Breast epithelium (tissue), 4 donors: ENCODE measurements at places on chromosomes 3 and 15.

DNA sequence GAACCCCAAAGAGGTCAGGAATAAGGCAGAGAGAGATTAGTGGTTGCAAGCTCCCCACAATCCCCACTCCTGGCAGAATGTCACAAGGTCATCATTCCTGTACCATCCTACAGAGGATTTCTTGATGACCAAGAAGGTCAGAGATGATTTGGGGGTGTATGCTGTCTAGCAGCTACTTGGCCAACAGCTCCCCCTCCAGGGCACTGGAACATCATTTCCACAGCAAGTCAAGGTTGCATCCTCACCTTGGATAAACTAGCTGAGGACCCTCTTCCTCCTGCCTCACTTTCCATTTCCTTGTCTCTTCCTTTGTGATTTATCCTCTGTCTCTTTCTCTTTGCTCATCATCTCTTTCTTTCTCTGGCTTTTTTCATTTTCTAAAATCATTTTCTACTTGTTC lies 106.3 kb downstream of the PROS1 start:
- no peaks in the 10 kb centered on the region for H3K36me3 ChIP-seq
- no peaks in the 10 kb centered on the region for H3K4me1 ChIP-seq
- H3K27me3 ChIP-seq: no peaks in the 10 kb centered on the region
- no peak overlapping the region for H3K27ac ChIP-seq
- no peak overlapping the region for H3K4me3 ChIP-seq

DNA sequence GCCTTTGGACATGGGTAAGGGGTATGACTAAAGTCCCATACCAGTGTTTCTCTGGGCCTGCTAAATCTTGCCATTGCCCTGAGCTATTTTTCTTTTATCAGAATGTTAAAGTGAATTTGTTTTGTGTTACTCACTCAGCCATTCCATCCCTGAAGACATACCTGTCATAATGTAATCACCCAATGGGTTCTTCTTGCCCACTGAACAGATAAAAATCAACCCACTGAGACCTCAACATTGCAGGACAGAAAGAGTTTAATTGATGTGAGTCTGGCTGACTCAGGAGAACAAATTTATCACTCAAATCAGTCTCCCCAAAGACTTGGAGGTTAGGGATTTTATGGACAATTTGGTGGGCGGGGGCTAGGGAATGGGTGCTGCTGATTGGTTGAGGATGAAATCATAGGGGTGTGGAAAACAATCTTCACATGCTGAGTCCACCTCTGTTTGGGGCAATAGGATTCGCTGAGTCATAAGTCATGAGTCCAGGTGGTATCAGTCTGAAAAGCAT lies 47.4 kb downstream of the ILDR1 start:
- no peak for DNase-seq
- H3K4me1 ChIP-seq: no peaks in the 10 kb centered on the region
- H3K27me3 ChIP-seq: no peaks in the 10 kb centered on the region
- H3K36me3 ChIP-seq: no peaks in the 10 kb centered on the region
- H3K27ac ChIP-seq: no peak overlapping the region

DNA sequence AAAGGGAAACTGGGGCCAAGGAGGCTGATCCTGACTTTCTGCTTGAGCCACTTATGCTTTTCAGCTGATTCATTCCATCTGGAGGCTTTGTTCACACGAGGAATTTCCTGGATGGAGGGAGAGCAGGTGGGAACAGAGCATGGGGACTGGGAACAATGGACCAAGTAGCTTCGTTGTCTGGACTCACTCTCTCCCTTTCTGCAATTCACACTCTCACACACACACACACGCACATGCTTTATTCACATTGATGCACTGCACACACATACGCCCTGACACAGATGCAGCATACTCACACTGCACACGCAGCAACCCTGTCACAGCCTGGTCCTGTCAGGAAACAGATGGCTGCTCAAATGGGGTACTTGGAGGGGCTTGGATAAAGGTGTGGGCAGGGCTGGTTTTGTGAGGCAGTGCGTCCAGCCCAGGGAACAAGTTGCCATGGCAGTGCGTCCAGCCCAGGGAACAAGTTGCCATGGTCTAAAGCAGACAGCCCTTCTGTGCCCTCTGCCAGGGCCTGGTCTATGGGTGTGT lies 19.8 kb upstream of the CHCHD6 start:
- H3K36me3 ChIP-seq: no peaks in the 10 kb centered on the region
- no peak overlapping the region for H3K4me3 ChIP-seq
- DNase-seq: no peak
- no peaks in the 10 kb centered on the region for H3K27me3 ChIP-seq
- H3K27ac ChIP-seq: no peak overlapping the region

- H3K4me1 ChIP-seq: no peaks in the 10 kb centered on the region
- no peaks in the 10 kb centered on the region for H3K36me3 ChIP-seq
- no peaks in the 10 kb centered on the region for H3K27me3 ChIP-seq
Measured at GRCh38 chr3:15501126-15501525, 20.4 kb downstream of the COLQ start.

DNA sequence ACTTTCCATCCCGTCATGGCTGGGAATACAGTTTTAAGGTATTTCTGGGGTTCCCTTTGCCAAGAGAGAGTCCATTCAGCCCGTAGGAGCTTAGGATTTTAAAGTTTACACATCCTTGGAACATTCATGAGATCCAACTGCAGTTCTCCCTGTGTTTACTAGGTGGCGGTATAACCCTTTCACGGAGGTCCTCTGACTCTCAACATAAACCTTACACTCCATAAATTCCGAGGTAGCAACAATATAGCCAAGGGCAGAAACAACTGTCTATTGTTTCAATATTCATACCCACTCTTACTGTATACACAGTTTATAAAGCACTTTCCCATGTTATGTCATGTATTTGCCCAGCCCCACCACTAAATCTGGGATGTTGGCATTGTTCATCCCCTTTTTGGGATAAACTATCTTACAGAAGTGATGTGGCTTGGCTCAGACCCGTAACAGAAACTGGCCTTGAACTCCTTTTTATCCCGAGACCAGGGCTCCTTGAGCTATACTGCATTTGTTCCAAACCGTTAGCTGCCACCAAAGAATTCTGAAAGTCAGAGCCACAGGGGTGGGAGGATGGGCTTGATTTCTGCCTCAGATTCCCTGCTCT lies 69.2 kb upstream of the COL6A5 start:
- DNase-seq: no peak
- H3K4me3 ChIP-seq: no peak overlapping the region
- H3K27ac ChIP-seq: no peak overlapping the region
- no peaks in the 10 kb centered on the region for H3K36me3 ChIP-seq
- H3K4me1 ChIP-seq: no peaks in the 10 kb centered on the region

DNA sequence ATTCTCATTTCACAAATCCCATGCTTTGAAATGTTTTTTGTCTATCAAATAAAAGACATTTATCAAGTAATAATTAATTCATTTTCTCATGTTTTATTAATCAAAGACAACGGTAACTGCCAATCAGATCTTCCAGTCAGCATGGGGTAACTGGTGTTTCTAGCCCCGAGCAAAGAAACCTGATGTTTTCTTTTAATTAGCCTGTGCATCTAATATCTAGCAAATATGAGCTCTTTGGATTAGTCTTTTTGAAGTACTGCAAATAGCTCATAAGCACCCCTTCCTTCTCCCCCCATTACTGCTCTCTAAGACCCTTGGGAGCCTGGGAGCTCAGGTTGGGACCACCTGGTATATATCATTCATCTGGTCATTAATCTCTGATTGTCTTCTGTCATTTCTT lies 43.1 kb upstream of the SRGAP3 start:
- H3K27me3 ChIP-seq: no peaks in the 10 kb centered on the region
- H3K4me1 ChIP-seq: no peaks in the 10 kb centered on the region
- H3K36me3 ChIP-seq: no peaks in the 10 kb centered on the region
- DNase-seq: no peak
- H3K4me3 ChIP-seq: no peak overlapping the region

- no peaks in the 10 kb centered on the region for H3K36me3 ChIP-seq
- no peak for DNase-seq
- no peaks in the 10 kb centered on the region for H3K4me1 ChIP-seq
- H3K27me3 ChIP-seq: no peaks in the 10 kb centered on the region
- no peak overlapping the region for H3K4me3 ChIP-seq
- H3K27ac ChIP-seq: no peak overlapping the region
Measured at GRCh38 chr15:36275656-36276055, 303.8 kb upstream of the CDIN1 start.

DNA sequence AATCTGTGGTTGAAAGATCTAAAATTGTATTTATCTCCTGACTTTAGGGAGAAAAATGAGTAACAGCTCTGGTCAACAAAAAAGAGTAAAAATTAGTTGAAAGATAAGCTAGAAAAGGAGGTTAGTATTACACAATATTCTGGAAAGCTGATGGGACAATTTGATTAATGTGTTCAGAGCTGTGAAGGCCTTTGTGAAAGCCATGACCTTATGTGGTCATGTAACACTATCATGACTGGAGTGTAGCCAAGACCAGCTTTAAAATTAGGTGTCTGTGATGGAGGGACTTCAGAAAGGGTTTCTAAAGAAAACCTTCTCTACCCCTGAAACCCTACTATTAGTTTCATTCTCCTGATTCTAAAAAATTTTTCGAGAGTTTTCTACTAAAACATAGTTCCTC lies 127.2 kb downstream of the NFKBIZ start:
- no peak for DNase-seq
- H3K27ac ChIP-seq: no peak overlapping the region
- H3K4me1 ChIP-seq: no peaks in the 10 kb centered on the region
- H3K27me3 ChIP-seq: no peaks in the 10 kb centered on the region
- no peaks in the 10 kb centered on the region for H3K36me3 ChIP-seq
- no peak overlapping the region for H3K4me3 ChIP-seq

DNA sequence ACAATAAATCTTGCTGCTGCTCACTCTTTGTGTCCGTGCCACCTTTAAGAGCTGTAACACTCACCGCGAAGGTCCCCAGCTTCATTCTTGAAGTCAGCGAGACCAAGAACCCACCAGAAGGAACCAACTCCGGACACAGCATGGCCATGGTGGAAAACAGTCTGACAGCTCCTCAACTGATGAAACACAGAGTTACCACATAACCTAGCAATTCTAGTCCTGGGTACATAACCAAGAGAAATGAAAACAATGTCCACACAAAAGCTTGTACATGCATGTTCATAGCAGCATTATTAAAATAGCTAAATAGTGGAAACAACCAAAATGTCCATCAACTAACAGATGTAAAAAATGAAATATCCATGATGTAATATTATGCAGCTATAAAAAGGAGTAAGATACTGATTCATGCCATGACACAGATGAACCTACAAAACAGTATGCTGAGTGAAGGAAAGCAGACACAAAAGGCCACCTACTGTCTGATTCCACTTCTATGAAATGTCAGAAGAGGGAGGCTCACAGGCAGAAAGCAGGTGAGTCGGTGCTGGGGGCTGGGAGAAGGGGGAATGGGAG lies 36.8 kb downstream of the VGLL4 start:
- no peak for DNase-seq
- H3K4me3 ChIP-seq: no peak overlapping the region
- H3K27me3 ChIP-seq: no peaks in the 10 kb centered on the region
- peak overlapping the region; percentile 29 for H3K27ac ChIP-seq
- H3K36me3 ChIP-seq: no peaks in the 10 kb centered on the region

- H3K4me3 ChIP-seq: no peak overlapping the region
- H3K27ac ChIP-seq: no peak overlapping the region
- no peaks in the 10 kb centered on the region for H3K36me3 ChIP-seq
- no peak for DNase-seq
Measured at GRCh38 chr3:56720849-56721248, 37.8 kb upstream of the TASOR start.

DNA sequence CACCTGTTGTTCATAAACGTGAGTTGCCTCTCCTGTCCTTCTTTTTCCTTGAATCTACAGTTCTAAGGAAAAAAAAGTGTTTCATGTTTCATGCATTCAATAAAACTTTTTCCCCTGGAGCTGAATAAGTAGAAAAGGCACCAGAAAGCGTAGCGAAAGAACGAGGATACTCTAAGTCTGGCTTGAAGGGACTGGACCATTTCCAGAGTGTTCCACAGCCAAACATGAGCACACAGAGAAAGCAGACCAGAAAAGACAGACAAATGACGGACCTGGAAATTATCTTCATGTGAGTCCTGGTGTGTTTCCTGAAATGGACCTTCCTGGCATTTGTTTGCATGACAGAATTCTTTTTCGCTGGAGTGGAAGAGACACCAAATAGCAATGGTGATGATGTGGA lies 204.7 kb downstream of the SV2B start:
- no peak overlapping the region for H3K4me3 ChIP-seq
- no peaks in the 10 kb centered on the region for H3K36me3 ChIP-seq
- DNase-seq: no peak
- H3K4me1 ChIP-seq: no peaks in the 10 kb centered on the region

GRCh38 chr3:33430571-33430970 lies 9.6 kb downstream of the UBP1 start:
- no peaks in the 10 kb centered on the region for H3K4me1 ChIP-seq
- no peak for DNase-seq
- H3K27ac ChIP-seq: no peak overlapping the region
- no peak overlapping the region for H3K4me3 ChIP-seq
- no peaks in the 10 kb centered on the region for H3K27me3 ChIP-seq
- no peaks in the 10 kb centered on the region for H3K36me3 ChIP-seq

GRCh38 chr3:148147903-148148302 lies 549.8 kb upstream of the AGTR1 start:
- H3K27me3 ChIP-seq: no peaks in the 10 kb centered on the region
- no peak overlapping the region for H3K27ac ChIP-seq
- H3K36me3 ChIP-seq: no peaks in the 10 kb centered on the region

DNA sequence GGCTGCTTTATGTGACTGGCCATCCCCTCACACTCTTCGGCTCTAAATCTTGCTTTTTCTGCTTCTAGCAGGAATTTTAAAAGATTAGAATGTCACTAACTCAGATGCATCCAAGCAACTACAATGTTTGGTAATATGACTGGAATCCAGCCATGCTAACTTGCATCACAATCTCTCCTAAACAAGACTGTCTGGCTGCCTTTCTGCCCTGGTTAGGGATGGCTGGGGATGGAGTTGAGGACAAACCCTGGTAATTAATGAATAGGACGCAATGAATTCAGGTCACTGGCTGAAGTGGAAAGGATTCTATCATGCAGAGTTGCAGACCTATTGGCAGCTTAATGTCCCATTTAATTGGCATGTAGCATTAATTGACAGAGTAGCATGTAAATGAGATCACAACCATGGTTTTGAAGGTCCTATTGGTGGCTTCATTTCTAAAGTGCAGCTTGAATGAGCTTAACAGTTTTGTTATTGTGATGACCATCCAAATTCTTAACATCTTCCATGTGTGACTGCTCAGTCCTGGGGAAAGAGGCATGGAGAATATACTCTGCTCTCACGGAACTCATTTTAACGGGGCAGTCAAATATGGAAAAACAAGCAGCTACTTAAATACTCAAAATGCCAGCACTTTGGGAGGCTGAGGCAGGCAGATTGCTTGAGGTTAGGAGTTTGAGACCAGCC lies 21.7 kb downstream of the NMNAT3 start:
- H3K4me1 ChIP-seq: no peaks in the 10 kb centered on the region
- H3K27ac ChIP-seq: no peak overlapping the region
- no peaks in the 10 kb centered on the region for H3K27me3 ChIP-seq
- no peak overlapping the region for H3K4me3 ChIP-seq
- no peak for DNase-seq

- peaks cover 62% of the 10 kb centered on the region for H3K27me3 ChIP-seq
- no peak overlapping the region for H3K4me3 ChIP-seq
- no peaks in the 10 kb centered on the region for H3K4me1 ChIP-seq
- DNase-seq: no peak
- no peaks in the 10 kb centered on the region for H3K36me3 ChIP-seq
Measured at GRCh38 chr15:26870346-26870745, 3.5 kb downstream of the GABRA5 start.
